K562 (cell line): ENCODE measurements at places on chromosomes 7 and 10. TPM values are rescaled to one million over a fixed set of nuclear protein-coding genes. Genes with fewer than 3 reads are reported as not detected.

- peak; percentile 72 for DNase-seq
- H3K27me3 ChIP-seq: no peaks in the 10 kb centered on the region
- H3K4me3 ChIP-seq: no peak overlapping the region
- H3K4me1 ChIP-seq: peaks cover 17% of the 10 kb centered on the region; the same call in 2 of the 3 replicates
- H3K36me3 ChIP-seq: peaks cover 64% of the 10 kb centered on the region; the same call in 2 of the 3 replicates
Measured at GRCh38 chr10:95266674-95267095, 24.1 kb downstream of the PDLIM1 start.

GRCh38 chr10:78811174-78811573 is 257.6 kb upstream of the ZMIZ1 start:
- no peak overlapping the region for H3K4me3 ChIP-seq
- H3K4me1 ChIP-seq: no peaks in the 10 kb centered on the region
- no peak overlapping the region for H3K27ac ChIP-seq
- no peaks in the 10 kb centered on the region for H3K27me3 ChIP-seq

DNA sequence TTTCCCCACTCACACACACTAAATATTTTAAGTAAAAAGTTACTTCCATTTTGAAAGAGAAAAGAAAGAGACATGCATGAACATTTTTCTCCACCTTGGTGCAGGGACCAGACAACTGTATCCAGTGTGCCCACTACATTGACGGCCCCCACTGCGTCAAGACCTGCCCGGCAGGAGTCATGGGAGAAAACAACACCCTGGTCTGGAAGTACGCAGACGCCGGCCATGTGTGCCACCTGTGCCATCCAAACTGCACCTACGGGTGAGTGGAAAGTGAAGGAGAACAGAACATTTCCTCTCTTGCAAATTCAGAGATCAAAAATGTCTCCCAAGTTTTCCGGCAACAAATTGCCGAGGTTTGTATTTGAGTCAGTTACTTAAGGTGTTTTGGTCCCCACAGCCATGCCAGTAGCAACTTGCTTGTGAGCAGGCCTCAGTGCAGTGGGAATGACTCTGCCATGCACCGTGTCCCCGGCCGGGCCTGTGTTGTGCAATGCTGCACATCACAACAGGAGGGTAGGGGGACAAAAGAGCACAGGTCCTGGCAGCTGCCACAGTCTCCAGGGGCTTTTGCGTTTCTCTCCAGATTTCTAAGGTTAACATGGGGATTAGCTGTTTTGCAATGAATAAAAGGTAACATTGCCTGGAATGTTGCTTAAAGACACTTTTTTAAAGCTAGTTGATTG is 146.5 kb downstream of the EGFR start:
- H3K27me3 ChIP-seq: peaks cover 2% of the 10 kb centered on the region; the same call in 1 of the 3 replicates
- DNase-seq: no peak
- H3K36me3 ChIP-seq: no peaks in the 10 kb centered on the region

- H3K27me3 ChIP-seq: no peaks in the 10 kb centered on the region
- H3K27ac ChIP-seq: no peak overlapping the region
- no peak for DNase-seq
- peaks cover 7% of the 10 kb centered on the region; the same call in 1 of the 3 replicates for H3K36me3 ChIP-seq
- no peaks in the 10 kb centered on the region for H3K4me1 ChIP-seq
- no peak overlapping the region for H3K4me3 ChIP-seq
Measured at GRCh38 chr7:135441791-135442190, 68.1 kb downstream of the CNOT4 start.

GRCh38 chr7:22173685-22174573 is 183.0 kb downstream of the RAPGEF5 start:
- peak overlapping the region; percentile 65; the same call in 2 of the 3 replicates for H3K27ac ChIP-seq
- peaks cover 16% of the 10 kb centered on the region for H3K4me1 ChIP-seq
- no peak overlapping the region for H3K4me3 ChIP-seq
- no peaks in the 10 kb centered on the region for H3K27me3 ChIP-seq
- H3K36me3 ChIP-seq: no peaks in the 10 kb centered on the region

DNA sequence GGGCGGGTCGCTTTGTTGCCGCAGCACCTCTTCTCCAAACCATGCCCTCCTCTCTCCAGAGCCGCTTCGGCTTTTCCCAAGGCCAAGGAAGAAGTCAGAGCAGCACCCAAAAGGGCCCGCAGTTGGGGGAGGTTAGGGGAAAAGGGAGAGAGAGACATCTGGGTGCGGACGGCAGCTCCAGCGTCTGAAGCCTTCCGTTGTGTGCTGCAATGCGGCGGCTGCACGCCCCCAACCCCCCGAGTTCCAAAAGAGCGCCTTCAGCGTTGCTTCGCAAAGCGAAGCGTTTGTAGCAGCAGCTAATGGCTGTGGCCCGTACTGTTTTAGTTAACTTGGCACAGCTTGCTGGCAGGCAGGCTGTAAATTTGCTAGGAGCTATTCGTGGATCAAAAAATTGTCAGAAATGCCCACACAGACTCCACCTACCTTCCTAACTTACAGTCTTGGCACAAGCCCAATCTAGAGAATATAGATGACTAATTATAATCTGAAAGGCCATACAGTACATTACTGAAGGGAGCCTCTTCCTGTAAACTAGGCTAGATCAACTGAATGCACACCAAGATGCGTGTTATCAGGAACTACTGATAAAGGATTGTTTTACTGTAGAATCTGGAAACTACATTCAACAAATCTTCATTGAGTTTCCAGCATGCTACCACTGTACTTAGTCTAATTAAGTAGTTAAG is 1.1 kb upstream of the KBTBD2 start:
- H3K36me3 ChIP-seq: peaks cover 6% of the 10 kb centered on the region; the same call in 2 of the 3 replicates
- peak; percentile 78 for DNase-seq
- H3K27me3 ChIP-seq: no peaks in the 10 kb centered on the region
- peak overlapping the region; percentile 49 for H3K4me3 ChIP-seq

DNA sequence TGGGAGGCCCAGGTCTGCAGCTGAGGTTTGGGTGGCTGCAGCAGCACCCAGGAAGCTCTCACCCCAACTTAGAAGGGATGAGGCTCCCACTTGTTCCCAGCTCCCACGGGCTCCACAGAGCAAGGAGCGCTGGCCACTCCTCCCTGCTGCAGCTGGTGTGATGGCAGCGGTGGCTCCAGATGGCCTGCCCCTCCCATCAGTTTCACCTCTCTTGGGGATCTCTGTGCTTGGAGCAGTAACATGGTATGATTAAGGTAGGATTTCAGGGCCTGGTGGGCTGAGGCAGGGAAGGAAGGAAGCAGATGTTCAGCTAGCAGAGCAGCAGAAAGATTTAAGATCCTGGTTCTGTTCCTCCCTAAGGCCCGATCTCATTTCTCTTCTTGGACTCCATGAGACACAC is 66.8 kb upstream of the KIF5B start:
- no peak overlapping the region for H3K27ac ChIP-seq
- no peaks in the 10 kb centered on the region; the same call in 1 of the 2 replicates for H3K4me1 ChIP-seq
- H3K4me3 ChIP-seq: no peak overlapping the region
- H3K36me3 ChIP-seq: no peaks in the 10 kb centered on the region
- no peak for DNase-seq
- H3K27me3 ChIP-seq: no peaks in the 10 kb centered on the region; the same call in 1 of the 2 replicates

DNA sequence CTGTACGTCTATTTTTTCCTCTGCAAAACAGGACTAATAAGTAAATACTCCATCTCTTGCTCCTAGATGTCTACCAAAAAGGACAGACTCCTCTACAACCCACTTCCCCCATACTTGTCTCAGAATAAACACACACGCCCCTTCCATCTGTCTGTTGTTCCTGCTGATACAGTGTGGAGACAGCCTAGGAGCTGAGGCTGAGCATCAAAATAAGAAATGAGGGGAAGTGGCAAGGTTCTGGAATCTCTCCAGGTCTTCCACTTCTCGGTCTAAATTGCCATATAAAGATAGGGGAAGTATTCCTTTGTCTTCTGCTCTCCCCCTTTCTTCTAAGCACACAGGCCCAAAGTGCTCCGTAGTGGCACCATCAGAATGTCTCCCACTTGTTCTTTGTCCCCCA is 30.8 kb upstream of the VSIR start:
- H3K4me1 ChIP-seq: peaks cover 17% of the 10 kb centered on the region
- H3K36me3 ChIP-seq: no peaks in the 10 kb centered on the region
- no peak overlapping the region for H3K27ac ChIP-seq

GRCh38 chr10:68178592-68178991 is 53.3 kb downstream of the ATOH7 start:
- H3K27ac ChIP-seq: no peak overlapping the region
- peaks cover 29% of the 10 kb centered on the region for H3K27me3 ChIP-seq
- no peaks in the 10 kb centered on the region for H3K36me3 ChIP-seq
- no peak for DNase-seq

GRCh38 chr7:46215987-46216567 is 295.0 kb upstream of the IGFBP3 start:
- no peak overlapping the region for H3K4me3 ChIP-seq
- no peak for DNase-seq
- H3K4me1 ChIP-seq: no peaks in the 10 kb centered on the region
- H3K27ac ChIP-seq: no peak overlapping the region

DNA sequence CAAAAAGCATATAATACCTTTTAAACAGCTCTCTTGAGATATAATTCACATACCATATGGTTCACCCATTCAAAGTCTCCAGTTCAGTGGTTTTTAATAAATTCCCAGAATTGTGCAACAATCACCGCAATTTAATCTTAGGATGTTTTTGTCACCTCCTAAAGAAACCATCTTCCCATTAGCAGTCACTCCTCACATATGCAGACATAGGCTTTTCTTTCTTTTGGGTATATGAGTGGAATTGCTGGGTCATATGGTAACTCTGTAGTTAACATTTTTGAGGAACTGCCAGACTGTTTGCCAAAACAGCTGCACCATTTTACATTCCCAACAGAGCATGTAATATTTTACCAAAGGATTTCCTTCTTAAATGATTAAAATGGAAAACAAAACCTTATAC is 57.0 kb downstream of the CC2D2B start:
- no peak overlapping the region for H3K27ac ChIP-seq
- H3K4me1 ChIP-seq: peaks cover 2% of the 10 kb centered on the region; the same call in 1 of the 3 replicates
- no peaks in the 10 kb centered on the region for H3K27me3 ChIP-seq
- no peak overlapping the region for H3K4me3 ChIP-seq
- H3K36me3 ChIP-seq: no peaks in the 10 kb centered on the region
- no peak for DNase-seq

- H3K27me3 ChIP-seq: peaks cover 10% of the 10 kb centered on the region; the same call in 2 of the 3 replicates
- no peak overlapping the region for H3K4me3 ChIP-seq
- no peaks in the 10 kb centered on the region for H3K4me1 ChIP-seq
- no peak overlapping the region for H3K27ac ChIP-seq
- DNase-seq: peak; percentile 51
Measured at GRCh38 chr7:127629268-127629854, 11.4 kb upstream of the PAX4 start.

GRCh38 chr7:36215457-36215765 is 62.4 kb downstream of the EEPD1 start:
- H3K36me3 ChIP-seq: no peaks in the 10 kb centered on the region
- H3K4me1 ChIP-seq: peaks cover 8% of the 10 kb centered on the region; the same call in 2 of the 3 replicates
- no peak overlapping the region for H3K27ac ChIP-seq
- H3K4me3 ChIP-seq: no peak overlapping the region

GRCh38 chr10:125006921-125007426 is 65.1 kb downstream of the ZRANB1 start:
- H3K4me1 ChIP-seq: no peaks in the 10 kb centered on the region
- no peak for DNase-seq
- no peak overlapping the region for H3K4me3 ChIP-seq
- H3K36me3 ChIP-seq: no peaks in the 10 kb centered on the region
- H3K27me3 ChIP-seq: no peaks in the 10 kb centered on the region
- H3K27ac ChIP-seq: no peak overlapping the region

DNA sequence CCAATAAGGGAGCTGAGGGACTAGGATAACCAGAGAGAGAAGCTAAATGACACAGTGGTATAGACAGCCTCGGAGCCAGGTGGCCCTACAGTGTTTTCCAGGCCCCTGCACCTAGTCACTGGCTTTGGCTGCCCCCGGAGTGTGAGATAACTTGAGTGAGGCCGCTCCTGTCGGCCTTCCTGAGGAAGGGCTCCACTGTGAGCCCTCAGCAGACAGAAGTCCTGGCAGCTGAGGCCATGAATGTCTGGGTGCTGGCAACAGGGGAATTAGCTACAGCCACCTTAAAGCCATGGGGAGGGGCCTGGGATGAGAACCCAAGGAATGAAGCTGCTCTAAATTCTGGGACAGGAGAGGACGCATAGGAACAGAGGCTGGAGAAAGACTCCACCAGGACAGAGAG is 4.6 kb upstream of the GDF10 start:
- DNase-seq: no peak
- peaks cover 3% of the 10 kb centered on the region; the same call in 1 of the 2 replicates for H3K4me1 ChIP-seq
- no peak overlapping the region for H3K27ac ChIP-seq
- H3K4me3 ChIP-seq: no peak overlapping the region

- no peak overlapping the region for H3K4me3 ChIP-seq
- H3K27ac ChIP-seq: no peak overlapping the region
- no peaks in the 10 kb centered on the region for H3K27me3 ChIP-seq
- H3K36me3 ChIP-seq: no peaks in the 10 kb centered on the region
- H3K4me1 ChIP-seq: no peaks in the 10 kb centered on the region
Measured at GRCh38 chr7:88329532-88330463, 23.1 kb upstream of the STEAP4 start.

GRCh38 chr7:66036788-66037187 is 38.8 kb upstream of the ASL start:
- no peak overlapping the region for H3K27ac ChIP-seq
- no peak for DNase-seq
- no peaks in the 10 kb centered on the region for H3K4me1 ChIP-seq

HTR5A gene
- total RNA-seq: not detected in 2 replicates

NXPH1 gene
- total RNA-seq: 0.07 and 0.16 TPM in 2 replicates

NRCAM gene
- total RNA-seq: 0.13 and 0.20 TPM in 2 replicates

RARRES2 gene
- 1.7 and 1.8 TPM in 2 replicates for total RNA-seq

SLC26A5 gene
- not detected in 2 replicates for total RNA-seq

CTTNBP2 gene
- total RNA-seq: 0.09 TPM in 1 of 2 replicates, not detected in the other

AUTS2 gene
- 0.25 and 0.58 TPM in 2 replicates for total RNA-seq

PITX3 gene
- total RNA-seq: 0.56 and 0.98 TPM in 2 replicates

NUTM2A gene
- total RNA-seq: 1.6 and 2.8 TPM in 2 replicates

CFAP43 gene
- total RNA-seq: 0.16 and 0.20 TPM in 2 replicates
